Common myeloid progenitor, CD34-positive (primary cell): ENCODE measurements at places on chromosomes 6 and 20.

DNA sequence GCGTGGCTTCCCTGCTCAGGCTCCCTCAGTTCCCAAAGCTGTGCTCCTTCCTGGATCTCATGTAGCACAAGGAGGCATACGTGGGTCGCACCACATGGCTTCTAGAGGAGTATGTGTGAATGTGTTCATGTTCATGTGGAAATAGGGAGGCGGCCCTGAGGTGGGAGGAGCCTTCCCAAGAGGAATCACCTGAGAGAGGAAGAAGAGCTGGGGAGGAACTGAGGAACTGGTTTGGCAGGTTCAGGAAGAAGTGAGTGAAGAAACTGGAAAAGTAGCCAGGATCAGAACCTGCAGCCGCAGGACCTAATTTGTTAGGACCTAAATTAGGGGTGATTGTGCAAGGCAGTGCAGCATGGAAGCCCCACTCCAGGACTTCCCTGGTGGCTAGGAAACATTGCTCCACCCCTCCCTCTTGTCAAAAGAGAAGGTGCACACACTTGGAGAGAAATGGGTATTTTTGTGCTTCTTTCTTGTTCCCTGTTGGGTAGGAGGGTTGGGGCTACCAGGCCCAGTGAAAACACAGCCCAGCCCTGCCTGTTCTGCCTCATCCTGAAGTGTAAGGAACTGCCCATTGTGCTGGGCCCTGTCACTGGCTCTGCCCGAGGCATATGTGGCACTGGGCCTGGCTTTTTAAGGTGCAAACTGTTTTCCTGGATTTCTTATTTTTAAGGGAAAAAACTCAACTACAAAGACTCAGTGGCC, 20.7 kb downstream of the SYNJ2 start:
- no peak for DNase-seq

DNA sequence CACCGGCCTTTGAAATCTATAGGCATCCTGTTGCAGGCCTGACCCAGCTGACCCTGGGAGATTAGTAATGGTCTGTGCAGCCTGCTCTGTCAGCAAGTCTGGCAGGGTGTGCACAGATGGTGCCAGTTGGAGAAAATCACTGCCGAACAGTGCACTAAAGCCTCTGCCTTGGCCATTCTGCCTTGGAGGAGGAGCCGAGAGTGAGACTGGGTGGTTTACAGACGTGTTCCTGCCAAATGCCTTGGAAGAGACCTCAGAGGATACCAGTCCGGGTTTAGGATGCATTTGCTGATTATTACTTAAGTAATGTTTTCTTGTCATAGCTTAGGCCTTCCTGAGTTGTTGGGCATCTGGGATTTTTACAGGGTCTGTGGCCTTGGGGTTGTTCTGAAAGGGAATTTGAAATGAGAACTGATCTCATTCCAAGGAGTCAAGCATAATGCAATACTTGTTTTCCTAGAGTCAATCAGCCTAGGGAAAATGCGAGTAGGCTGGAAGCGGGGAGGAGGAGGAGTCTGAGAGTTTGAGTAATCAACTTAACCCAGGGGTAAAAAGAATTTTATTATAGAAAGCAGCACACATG, 292.1 kb downstream of the SOX4 start:
- no peak for DNase-seq

GRCh38 chr6:5997420-5997987, 9.2 kb downstream of the NRN1 start:
- DNase-seq = peak; percentile 71

- DNase-seq = no peak
These were observed 322.2 kb downstream of the ESR1 start for GRCh38 chr6:152129691-152130151.

DNA sequence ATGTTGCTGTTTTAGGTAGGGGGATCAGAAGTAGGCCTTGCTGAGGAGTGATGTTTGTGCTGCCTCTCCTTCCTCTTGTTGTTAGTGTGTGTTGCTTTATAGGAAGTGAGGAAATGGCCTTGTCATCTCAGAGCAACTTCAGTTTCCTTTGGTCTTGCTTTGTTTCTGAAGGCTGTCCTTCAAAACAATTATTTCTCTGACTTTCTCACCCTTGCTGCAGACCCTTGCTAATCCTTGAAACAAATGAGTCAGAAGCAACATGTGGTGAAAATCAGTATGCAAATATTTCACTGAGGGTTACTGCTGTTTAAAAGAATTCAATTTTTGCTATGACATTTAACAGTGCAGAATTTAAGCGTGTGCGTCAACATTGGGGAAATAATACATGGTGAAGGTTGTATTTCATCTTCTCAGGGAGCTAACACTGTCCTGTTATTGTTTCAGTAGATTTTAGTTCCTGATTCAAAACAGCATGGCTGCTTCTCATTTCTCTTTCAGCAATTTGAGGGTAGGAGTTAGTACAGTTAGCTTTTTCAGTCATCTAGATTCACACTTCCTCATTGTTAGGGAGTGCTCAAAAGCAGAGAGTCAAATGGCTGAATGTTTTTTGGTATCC, 13.8 kb downstream of the RNF144B start:
- DNase-seq = peak; percentile 54

DNA sequence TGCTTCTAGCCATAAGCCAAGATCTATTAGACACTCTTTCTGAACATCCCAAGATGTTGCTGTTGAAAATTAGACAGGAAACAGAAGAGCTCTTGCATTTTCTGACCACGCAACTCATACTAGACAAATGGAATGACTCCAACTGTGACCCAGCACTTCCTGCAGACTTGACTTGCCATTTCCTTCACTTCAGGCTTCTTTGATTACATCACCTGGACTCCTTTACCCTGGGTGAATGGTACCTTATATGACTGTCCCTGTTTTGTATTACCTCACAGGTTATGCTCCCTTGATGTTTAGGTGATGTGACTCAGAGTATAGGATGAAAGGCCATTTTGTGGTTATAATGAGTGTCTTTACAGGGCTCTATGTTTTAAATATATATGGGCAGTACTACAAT, 236.1 kb downstream of the BMP2 start:
- peak; percentile 1 for DNase-seq

- peak; percentile 60 for DNase-seq
These were observed 101.5 kb downstream of the LAMP5 start for GRCh38 chr20:9615766-9616454.

GRCh38 chr20:58048096-58048702, 180.3 kb downstream of the ANKRD60 start:
- DNase-seq = peak; percentile 50

DNA sequence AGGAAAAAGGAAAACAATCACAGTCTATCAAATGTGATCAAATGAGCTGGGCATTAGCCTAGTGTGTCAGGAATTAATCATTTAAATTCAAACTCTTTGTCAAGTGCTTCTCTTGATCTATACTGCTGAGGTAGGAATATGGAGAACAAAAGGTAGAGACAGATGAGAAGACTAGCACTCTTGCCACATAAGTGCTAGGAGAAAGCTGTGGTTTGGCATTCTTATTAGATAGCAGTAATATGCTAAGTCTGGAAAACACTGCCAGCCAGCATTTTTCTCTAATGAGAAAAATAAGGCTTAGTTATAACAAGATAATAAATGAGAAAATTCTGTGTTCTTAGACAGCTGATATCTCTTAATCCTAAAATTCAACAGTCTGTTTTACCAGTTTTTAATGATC, 38.9 kb downstream of the ORC3 start:
- no peak for DNase-seq

DNA sequence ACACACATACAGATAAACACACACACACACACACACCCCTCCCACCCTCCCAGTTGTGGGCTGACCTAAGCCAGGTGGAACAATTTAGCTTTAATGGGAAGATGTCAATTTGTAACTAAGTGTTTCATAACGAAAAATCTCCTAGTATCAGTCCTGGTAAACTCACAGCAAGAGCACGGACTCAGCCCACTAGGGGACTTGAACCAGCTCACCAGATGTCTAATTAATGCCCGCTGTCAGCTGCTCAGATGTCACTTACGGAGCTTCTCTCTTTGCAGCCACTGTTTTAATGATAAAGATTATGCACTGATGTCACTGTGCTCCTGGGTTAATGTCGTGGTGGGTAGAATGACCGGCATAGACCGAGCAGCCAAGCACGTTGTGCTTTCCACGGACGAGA, 116.6 kb upstream of the INSM1 start:
- no peak for DNase-seq

DNA sequence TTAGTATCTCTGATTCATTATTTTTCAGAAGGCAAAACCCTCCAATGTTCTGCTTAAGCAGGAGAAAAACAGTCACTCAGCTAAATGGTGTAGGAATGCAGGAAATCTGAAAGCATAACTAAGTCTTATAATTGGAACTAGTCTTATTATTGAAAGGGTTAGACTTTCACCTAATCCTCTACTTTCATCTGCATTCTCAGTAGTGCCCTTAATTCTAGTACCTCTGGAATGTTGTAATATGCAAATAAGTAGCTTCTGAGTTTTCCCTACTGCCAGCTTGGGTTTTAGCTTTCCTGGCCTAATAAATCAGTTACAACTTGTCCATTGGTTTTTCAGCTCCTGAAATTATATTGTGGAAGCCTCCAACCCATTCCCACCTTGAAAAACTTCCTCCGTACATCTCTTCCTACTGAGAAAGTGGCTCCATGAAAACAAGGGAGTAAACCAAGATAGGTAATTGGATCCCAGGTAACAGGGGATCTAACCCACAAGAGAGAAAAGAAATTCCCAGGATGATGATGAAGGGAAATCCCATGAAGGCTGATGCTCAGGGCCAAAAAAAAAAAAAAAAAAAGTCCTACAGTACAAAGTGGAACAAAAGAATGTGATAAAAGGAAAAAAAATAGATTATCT, 147.0 kb downstream of the TBC1D32 start:
- DNase-seq = no peak

DNA sequence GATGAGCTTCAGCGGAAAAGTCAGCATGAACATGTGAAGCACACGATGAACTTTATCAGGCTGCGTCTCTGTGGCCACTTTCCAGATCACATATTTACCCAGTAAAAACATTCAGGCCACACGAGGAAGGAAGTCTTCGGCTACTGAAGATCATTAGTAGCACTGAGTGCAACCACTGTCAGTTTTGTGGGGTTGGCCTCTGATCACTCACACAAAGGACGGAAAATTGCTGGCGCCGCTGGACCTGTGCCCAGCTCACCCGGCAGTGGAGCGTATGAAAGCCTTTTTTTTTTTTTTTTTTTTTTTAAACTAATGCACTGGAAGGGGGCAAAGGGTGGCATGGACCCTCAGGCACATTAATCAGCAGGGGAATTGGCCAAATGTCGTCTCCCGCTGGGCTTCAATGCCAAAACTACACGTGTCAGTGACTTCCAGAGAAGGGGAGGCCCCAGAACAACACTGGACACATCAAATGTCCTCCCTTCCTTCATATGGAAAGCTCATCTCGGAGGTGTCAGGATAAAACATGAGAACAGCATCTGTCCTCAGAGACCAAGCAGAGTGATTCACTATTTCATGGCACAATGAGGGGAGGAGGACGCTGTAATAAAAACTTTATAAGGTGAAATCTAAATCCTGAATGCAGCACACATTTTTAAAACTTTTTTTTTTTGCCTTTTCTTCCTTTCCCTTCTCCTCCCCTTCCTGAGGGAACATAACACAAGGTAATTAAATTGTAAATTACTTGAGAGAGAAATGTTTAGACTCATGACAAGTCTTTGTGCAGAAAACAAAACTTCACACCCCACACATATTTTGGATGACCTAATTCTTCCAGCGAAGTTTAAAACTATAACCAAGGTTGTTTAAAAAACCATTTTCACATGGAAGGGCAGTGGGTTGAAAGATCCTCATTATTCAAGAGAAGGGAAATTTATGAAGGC, 223.4 kb downstream of the FOXC1 start:
- DNase-seq = peak; percentile 58

DNA sequence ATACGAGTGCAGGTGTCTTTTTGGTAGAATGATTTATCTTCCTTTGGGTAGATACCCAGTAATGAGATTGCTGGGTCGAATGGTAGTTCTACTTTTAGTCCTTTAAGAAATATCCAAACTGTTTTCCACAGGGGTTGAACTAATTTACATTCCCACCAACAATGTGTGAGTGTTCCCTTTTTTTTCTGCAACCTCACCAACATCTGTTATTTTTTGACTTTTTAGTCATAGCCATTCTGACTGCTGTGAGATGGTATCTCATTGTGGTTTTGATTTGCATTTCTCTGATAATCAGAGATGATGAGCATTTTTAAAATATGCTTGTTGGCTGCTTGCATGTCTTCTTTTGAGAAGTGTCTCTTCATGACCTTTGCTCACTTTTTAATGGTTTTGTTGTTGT, 1.9 kb upstream of the ZNF831 start:
- DNase-seq = no peak

GRCh38 chr20:47152068-47152467, 204.4 kb downstream of the ZMYND8 start:
- DNase-seq = no peak

- no peak for DNase-seq
These were observed 14.6 kb upstream of the AFDN start for GRCh38 chr6:167812088-167812487.

DNA sequence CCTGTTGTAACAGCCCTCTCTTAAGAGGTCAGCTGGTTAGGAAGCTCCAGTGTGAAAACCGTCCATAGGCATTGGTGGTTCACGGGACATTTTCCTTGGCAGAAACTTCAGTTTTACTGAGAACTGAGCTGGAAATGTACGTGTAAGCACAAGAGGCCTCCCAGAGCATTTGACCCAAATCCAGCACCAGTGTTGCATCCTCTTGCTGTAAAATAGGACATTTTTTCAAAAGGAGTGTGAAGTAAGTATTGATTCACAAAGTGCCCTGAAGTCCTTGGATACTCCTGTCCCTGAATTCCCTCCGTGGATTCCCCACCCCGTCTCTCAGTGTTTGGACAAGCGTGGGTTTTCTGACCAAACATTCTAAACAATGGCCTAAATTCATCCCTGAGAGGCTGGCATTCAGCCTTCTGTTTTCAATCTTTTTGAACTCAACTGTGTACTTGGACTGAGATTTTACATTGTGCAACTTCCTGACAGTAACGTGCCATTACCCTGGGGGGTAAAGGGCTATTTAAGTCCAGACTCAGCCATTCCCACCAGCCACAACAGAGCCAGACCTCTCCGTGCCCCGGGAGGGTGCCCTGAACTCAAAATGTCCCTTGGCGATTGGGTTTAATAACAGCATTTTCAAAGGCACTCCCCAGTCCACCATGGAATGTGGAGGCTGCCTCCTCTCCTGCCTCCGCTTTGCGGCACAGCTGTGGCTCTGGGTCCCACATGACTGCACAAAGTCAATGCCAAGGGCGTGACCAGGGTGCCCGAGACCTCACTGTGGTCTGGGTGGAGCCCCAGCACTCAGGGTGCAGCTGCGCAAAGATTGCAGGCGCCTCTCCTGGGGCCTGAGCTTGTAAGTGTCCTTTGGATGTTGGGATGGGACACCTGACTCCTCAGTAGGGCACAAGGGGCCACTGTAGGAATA, 92.7 kb upstream of the AFDN start:
- DNase-seq = peak; percentile 15

DNA sequence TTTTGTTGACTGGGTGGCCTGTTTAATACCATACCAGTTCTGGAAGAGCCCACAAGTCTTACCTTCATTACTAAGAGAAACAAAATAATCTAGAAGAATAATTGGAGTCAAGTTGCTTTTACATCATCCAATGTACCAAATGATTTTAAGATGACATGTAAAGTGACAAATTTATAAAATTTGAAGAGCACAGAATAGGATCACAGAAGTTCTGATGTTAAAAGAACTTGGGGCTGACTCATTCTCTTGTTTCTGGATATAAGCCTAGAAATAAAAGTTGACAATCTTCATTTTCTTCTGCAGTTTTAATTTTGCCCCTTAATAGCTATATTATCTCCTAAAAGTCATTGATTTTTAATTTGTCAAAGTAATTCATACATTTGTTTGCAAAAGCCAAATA, 317.5 kb upstream of the MARCKS start:
- no peak for DNase-seq
